GOT3 (cell line): ENCODE measurements at places on chromosomes 7 and 10.

- no peak for DNase-seq
Observed at GRCh38 chr7:25405736-25406135, 177.4 kb upstream of the NPVF start.

DNA sequence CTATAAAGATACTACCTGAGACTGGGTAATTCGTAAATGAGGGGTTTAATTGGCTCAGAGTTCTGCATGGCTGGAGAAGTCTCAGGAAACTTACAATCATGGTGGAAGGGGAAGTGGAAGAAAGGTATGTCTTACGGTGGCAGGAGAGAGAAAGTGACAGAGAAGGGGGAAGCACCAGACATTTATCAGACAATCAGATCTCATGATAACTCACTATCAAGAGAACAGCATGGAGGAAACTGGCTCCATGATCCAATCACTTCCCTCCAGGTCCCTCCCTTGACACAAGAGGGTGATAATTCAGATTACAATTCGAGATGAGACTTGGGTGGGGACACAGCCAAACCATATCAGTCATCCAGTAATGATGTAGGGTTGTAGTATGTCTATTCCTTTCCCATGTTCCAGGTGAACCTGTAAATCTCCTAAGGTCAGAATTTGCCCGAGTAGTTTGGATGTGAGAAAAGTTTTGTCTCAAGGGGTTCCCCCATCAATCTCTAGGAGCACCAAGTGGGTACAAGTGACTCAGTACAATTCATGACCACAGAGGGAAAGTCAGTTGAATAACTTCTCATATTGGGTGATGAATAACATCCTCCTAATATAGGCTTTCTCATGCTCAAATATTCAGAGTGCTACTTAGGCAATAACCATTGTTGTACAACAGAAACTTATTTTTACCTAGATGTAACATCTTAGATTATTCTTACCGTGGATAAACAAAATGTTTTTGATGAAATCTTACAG lies 39.7 kb upstream of the MTPN start:
- no peak for DNase-seq

DNA sequence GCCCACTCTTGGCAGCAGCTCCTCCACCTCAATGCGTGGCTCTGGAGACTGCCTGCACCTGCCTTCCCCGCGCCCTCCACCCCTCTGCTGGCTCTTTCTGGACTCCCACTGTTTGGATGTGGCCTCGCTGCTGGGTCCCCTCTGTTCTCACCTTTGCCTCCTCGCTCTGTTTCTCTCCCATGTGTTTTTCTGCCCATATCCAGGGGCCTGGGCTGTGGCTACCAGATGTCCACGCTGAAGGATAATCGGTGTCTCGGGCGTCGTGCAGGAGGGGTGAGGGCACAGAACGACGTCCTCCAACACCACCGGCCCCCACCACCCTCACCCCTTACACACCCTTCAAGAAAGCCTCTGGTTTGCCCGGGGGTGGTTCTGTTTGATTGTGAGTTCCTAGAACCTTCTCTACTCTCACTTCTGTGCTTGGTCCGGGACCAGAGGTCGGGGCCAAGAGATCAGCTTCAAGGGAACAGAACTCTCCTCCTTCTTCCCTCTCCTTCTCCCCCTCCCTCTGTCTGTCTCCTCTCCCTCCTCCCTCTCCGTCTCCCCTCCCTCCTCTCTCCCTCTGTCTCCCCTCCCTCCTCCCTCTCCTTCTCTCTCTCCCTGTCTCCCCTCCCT lies 31.7 kb downstream of the AP5Z1 start:
- no peak for DNase-seq

- DNase-seq, result no peak
Observed at GRCh38 chr7:47422611-47423010, 159.3 kb downstream of the TNS3 start.

DNA sequence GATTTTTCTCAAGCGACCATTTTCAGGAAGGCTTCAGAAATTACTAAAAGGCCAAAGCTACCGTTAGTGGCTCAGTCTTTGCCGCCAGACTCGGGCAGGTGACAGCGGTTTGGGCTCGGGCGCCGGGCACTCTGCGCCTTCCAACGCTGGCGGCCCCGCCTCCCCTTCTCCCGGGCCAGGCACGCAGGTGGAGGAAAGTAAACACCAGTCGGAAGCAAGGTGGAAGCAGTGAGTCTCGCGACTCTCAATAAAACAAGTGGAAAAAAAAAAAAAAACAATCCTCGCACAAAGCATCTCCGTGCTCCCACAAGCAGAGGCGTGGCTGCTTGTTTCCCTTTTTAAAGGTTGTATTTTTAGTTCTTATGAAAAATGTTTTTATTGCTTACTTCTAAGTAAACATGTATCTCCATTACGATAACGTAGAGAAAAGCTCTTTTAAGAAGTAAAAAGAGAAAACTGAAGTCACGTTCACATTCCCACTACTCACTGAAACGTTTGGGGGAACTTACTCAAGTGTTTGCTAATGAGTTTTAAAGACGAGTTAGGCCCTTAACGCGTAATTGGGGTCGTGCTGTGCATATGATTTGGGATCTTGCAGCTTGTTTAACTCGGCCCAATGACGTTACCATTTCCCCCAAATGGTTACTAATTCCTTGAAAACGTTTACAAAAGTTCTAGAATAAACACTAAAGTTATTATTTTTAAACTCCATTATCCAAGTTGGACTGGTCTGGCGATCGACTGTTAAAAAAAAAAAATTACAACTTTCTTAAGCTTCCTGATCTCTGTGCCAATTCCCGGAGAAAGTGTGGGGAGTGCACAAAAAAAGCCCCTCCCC lies 864 bp downstream of the CDCA7L start:
- no peak for DNase-seq

- no peak for DNase-seq
Observed at GRCh38 chr10:28241741-28242399, 61.0 kb downstream of the MPP7 start.
